ENCODE measurements at places on chromosomes 6 and 20.
A peak's percentile ranks its signal among the peaks of the same experiment; 100 is the strongest.

GRCh38 chr20:62448038-62448437, 20.7 kb upstream of the RBBP8NL start:
- DNase-seq: no peak

DNA sequence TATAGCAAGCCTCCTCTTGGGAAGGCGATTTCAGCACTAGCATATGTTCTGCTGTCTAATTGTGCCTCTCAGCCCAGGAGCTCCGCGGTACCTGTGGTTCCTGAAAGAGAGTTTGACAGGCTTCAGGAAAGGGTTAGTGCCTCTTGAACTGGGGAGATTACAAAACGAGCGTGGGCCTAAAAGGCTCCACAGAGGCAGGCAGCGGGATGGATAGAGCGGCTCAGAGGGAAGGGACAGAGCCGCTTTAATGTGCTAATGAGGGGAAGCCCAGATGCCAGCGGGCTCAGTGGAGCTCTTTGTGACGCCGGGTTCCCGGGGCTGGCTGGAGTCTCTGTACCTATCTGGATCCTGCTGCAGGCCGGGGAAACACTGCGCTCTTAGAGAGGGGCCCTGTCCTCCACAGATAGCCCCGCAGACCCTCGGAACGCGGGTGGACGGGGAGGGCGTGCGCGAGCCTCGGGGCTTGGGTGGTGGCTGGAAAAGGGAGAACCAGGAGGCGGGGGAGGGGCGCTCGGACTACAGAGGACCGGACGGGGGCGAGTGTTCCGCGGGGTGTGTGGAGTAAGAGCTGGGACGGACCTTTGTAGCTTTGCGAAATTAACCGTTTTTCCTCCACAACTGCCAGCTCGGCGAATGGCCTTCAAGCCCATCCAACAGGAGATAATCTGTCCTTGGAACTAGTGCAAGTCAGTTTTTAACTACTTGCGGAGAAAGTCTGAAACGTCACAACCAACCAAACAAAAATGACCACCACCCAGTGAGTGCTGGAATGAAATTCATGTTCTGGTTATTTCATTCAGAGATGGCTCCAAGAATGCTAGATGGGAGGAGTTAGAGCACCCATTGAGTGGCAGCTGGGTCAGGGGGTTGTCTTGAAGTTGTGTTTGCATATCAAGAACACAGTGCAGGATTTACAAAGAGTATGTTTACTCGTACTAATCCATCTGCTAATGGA, 13.0 kb downstream of the SLC35F1 start:
- peak; percentile 88 for DNase-seq

GRCh38 chr6:43608310-43608763, 20.7 kb downstream of the GTPBP2 start:
- peak; percentile 83 for DNase-seq

GRCh38 chr6:106431972-106432371, 71.5 kb downstream of the CRYBG1 start:
- no peak for DNase-seq

DNA sequence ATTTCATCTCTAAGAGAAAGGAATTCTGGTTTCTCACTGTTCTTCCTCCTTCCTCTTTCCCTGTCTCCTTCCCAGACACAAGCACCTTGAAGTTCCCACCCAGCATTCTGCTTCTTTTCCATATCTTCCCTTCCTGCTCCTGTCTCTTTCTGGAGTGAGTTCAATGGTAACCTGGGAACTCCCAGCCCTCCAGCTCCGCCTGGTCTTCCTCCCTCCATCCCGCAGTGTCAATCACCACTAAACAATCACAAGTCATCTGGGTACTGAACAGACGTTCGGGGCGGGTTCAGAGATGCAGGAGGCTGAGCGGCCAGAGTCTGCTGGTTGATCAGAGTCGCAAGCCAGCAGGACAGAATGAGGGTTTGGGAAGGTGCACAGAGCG, 7.7 kb downstream of the TTBK1 start:
- no peak for DNase-seq

DNA sequence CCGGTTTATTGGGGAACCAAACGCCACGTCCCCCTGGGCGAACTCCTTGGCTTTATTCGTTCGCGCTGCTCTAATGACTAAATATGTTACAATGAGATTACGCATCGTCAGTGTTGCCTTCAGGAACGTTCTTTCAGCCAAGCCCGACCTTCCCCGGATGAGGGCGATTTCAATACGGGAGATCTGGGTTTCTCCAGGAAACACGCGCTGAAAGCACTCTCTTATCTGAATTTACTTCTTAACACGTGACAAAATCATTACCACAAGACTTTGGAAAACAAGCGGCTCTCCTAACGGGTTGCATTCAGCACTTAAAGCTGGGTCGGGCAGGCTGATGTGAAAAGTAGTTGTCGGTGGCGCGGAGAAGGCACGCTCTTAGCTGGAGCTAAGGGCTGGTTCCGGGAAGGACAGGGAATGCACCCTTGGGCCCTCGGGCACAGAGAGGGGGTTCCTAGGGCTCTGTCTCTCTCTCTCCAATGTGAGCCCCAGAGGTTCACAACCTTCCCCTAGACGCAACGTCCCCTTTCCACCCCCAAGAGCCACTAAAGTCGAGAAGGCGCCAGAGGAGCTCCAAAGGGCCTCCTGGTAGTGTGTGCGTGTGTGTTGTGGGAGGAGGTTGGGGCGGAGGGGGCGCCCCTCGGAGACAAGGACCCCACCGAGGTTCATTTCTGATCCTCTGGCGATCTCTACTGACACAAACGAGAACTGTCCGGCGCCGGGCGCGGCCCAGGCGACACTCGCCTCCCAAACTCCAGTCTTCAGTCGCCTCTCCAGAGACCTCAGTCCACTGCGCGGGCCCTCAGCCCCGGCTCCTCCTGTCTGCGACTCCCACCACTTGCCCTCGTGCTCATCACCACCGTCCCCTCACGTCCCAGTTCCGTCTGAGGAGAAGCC, 7.1 kb upstream of the NKX2-2 start:
- DNase-seq: peak; percentile 73

DNA sequence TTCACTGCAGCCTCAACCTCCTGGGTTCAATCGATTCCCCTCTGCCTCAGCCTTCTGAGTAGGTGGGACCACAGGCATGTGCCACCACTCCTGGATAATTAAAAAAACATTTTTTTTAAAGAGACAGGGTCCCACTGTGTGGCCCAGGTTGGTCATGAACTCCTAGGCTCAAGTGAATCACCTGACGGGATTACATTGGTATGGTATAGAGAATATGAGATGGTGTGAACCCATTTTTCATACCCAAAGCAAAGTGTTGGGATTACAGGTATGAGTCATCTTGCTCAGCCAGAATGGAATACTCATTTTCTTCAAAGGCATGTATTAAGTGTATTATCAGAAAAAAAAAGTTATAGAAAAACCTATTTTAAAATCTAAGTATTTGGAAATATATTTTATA, 114.2 kb downstream of the AHI1 start:
- no peak for DNase-seq

- no peak for DNase-seq
Measured at GRCh38 chr6:137779982-137780381, 87.1 kb upstream of the TNFAIP3 start.

DNA sequence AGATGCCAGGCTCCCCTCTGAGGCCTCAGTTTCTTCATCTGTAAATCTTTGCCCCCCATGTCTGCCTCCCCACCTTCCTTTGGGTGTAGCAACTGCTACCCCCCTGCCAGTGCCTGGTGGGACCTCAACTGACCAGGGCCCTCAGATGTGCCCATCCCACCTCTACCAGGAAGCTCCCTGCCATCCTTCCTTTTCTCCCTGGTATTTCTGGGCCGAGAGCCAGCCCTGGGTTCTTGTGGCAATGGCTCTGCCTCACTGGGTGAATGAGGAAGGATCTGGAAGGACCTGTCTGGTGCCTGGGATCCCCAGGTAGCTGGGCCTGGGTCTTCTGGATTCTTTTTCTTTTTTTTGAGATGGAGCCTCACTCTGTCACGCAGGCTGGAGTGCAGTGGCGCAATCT, 141.1 kb upstream of the RNF24 start:
- DNase-seq: no peak

GRCh38 chr6:31834367-31835250, 7.1 kb downstream of the HSPA1B start:
- DNase-seq: peak; percentile 93

GRCh38 chr20:42095221-42095620, 477.0 kb upstream of the CHD6 start:
- no peak for DNase-seq

DNA sequence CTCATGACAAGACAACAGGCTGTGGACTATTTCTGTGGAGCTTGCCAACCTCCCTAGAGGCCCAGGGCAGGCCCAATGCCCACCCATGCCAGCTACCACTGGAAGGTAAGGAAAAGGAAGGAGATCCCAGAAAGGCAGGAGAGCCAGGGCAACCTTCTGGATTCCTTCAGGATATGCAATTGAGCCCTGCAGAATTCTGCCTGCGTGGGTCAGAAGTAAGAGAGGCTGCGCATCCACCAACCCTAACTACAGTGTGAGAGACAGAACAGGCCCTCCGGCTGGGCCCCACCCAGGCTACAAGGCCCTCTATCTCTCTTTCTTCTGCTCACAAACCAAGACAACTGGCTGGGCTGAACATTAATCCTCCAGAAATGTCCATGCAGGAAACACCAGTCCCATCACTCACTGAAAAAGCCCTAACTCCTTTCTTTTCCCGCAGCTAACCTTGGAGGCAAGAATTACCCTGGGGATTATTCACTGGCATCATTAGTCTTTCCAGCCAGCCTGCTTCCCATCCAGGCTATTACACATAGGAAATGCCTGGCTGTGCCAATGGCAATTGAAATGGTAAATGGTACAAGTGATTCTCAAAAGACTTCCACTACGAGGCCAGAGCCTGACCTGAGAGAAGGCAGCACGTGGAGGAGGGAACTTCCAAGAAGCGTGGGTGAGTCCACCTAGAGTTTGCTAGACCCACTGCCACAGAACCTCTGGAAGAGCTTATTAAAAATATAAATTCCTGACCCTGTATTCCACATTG, 15.2 kb downstream of the MAP1LC3A start:
- no peak for DNase-seq

DNA sequence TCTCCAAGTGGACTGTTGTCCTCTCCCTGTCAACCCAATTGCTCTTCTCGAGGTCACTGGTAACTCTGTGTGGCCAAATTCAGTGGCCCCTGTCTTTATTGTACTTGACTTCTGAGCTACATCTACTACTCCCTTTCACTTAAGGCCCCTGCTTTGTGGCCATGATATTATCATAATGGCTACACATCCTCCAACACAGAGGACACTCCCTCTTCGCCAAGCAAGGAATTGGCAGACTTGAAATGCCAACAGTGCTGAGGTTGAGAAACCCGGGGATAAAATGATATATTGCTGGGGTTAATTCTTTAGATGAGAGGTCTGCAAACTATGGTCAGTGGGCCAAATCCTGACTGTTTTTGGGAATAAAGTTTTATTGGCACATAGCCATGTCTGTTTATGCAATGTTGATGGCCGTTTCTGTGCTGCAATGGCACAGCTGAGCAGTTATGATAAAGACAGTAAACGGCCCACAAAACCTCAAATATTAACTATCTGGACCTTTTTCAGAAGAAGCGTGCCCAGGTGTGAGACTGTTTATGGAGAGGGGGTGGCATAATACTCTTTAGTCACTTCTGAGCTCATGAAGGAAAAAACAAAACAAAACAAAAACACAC, 12.0 kb upstream of the MRPS10 start:
- no peak for DNase-seq

DNA sequence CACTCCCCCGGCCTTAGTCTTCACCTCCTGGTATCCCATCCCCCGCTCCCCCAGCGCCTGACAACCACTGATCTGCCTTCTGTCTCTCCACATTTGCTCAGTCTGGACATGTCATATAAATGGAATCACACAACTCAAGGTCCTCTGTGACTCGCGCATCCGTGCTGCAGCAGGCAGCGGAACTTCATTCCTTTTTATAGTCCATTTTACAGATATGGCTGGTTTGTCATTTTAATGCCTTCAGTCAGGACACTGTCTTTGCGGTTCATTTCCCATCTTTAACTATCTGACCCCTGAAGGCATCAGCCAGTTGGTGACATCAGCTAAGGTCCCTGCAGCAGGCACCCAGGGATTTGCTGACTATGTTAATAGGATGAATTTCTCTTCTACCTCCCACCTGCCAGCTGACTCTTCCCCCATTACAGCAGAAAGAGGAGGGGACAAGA, 125.7 kb downstream of the ZMYND8 start:
- DNase-seq: no peak

- DNase-seq: no peak
Measured at GRCh38 chr6:23526526-23526925, 599.5 kb upstream of the NRSN1 start.

DNA sequence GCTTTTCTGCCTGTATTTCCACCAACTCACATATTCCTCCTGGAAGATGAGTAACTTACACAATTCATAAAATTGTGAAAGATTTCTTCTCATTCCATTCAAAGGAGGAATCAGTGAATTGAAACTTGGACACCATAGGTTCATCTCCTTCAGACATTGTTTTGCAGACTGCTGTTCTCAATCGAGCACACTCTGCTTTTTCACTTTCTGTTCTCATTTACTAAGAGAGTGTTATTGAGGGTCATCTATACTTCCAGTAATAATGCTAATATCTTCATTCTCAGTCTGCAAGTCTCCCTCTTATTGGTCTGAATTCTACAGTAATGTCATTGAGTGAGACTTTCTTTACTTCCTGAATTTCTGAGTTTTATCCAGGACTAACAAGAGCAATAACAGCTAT, 67.5 kb upstream of the FUT9 start:
- DNase-seq: no peak

All from ELF-1 (cell line).